Omental fat pad (tissue), 4 donors: ENCODE measurements at places on chromosomes 4 and X. TPM values are rescaled to one million over a fixed set of nuclear protein-coding genes. Genes with fewer than 3 reads are reported as not detected.

Gene MSX1
- total RNA-seq: 13.5 TPM

Gene ESX1
- not detected for total RNA-seq

Gene TCEAL3
- total RNA-seq: 23.9 TPM

Gene PLCXD1
- 28.8 TPM for total RNA-seq

Gene GYPE
- 0.65 TPM for total RNA-seq

Gene HELT
- not detected for total RNA-seq

Gene DCHS2
- total RNA-seq: 1.2 TPM

Gene CPE
- 102 TPM for total RNA-seq

Gene MGAT4D
- not detected for total RNA-seq

Gene ASMT
- total RNA-seq: not detected

DNA sequence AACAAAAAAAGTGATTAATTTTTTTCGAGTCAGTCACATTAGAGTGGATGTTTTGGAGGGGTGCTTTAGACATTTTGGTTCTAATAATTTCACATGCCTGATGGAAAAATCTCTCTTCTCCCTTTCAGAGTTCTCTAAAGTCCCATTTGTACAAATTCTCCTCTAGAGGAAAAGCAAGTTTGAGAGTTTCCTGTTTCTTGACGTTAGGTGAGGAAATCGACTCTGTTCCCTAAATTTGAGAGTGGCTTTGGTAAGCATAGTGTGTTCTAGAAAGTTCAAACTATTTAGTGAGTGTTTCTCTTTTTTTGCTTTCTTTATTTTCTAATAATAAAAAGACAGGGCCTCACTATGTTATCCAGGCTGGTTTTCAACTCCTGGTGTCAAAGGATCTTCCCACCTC lies 1.6 kb upstream of the ATP6AP2 start:
- DNase-seq: no peak

DNA sequence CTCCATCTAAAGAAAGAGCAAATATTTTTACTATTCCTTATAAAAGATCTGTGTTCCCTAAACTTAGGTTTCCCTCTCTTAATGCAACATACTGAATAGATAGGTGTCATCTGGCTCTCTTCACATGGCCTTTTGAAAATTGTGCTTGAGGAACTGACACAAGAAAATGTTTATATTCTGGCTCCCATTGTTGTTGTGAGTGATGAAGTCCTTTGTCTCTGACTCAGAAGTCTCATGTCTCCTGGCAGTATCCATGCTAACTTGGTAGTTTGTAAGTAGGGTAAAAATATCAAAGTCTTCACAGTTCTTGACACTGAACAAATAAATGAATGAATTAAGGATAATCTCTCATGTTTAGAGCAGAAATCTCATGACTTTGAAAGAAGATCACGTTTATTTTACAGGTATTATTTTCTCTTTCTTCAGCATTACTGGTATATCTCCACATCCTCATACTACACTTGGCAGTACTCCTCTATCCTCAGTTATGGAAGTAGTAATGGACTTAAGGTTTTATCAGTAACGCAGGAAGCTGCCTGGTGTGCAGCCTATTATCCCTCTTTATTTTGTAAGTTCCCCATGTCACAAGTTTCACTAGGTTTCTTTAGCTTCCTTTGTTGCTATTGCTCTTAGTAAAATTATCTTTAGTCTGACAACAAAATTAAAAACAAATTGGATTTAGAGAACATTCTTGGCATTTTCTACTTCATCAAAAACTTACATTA lies 14.2 kb upstream of the PABPC4L start:
- DNase-seq: no peak

- DNase-seq: no peak
Observed at GRCh38 chr4:1178300-1179088, 6.1 kb upstream of the SPON2 start.

DNA sequence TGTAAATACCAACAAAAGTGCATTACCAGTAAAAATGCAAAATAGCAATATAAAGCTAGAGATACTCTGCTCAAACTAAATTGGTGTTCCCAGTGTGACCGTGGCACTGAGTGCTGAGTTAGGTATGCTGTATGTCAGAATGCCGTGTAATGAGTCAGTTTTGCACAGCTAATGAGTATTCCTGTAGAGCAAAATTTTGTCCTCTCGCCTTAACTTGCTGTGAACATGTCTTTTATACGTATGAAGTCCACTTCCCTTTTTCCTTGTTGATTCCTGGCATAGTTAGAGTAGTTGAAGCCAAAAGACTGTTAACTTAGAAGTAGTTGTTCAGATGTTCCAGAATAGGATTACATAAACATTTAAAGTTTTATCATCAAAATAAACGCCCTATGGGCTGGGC lies 11.5 kb downstream of the DCLK2 start:
- DNase-seq: no peak

GRCh38 chr4:119286377-119287002 lies 35.4 kb downstream of the FABP2 start:
- no peak for DNase-seq

DNA sequence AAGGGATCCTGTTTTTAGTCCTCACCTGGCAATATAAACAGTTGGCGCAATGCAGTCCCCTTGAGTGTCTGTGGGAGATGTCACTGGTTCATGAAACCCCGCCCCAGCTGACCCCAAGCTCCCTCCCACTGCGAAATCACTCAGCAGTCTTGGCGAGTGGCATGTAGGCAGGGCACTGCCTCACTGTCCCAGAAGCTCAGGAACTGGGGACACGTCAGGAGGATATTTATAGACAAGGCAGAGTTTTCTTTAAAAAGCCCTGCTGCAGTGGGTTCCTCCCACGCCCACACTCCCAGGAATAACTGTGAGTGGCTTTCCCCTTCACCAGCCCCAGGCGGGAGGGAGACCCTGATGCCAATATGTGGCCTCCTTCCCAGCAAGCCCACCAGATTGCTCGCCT lies 44.3 kb upstream of the PPP2R2C start:
- DNase-seq: no peak

DNA sequence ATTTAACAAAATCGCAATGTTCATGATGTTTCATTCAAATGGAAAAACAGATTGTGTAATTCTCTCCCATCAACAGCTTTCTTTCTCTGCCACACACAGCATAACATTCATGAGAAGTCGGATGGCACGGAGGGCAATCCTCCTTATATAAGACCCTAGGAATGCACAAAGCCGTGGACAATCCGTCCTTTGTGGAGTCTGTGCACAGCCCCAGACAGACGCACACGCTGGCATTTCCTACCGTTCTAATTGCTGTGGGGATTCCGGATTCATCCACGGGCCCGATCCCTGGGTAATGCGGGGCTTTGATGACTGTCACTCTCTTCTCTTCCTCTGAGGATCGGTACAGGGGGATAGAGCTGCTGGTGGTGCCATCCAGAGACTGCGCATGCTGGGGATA lies 121.9 kb upstream of the PDLIM3 start:
- no peak for DNase-seq

DNA sequence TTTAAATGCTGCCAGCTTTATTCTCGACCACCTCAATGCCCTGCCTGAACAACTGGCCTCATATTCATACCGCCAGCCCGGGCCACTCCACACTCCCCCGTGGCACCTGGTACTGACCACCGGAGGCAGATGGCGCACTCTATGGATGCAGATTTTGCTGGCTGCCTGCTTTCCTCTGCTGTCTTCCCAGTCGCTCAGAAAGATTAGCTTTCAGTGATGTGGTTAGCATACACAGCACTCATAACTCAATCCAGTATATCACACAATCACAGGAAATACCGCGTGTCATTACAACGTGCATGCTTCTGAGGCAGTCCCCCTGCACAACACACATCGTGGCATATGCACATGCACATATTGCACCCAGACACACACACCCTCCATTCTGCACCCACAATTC lies 147.2 kb upstream of the BCOR start:
- DNase-seq: no peak

GRCh38 chr4:75605928-75606327 lies 24.4 kb downstream of the CDKL2 start:
- no peak for DNase-seq

GRCh38 chrX:41824551-41824950 lies 98.8 kb downstream of the CASK start:
- DNase-seq: no peak

DNA sequence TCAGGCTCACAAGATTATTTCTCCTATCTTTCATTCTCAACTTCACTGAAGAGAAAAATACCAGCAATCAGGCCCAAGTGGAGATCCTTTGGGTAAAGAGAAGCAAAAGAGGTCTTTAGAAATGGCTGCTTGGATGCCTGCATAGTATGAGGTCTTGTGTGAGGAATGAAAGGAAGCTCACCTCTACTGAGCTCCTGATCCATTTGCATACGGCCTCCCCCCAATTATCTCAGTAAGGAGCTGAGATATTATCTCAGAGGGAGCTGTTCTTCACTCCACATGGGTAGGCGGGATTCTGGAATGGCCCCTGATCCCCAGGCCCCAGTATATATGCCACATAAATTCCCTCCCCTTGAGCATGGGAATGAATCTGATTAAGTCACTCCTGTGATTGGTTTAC lies 75.8 kb downstream of the EVC2 start:
- no peak for DNase-seq
